A549 treated with RU486 at 1 μM for 4 hours (cell line): ENCODE measurements at places on chromosomes 5 and 9. TPM values are rescaled to one million over a fixed set of nuclear protein-coding genes. Genes with fewer than 3 reads are reported as not detected.

HAPLN1 gene
- not detected in 5 replicates for total RNA-seq

OTULINL gene
- 4.8 to 6.9 TPM (median 6.2 TPM) in 5 replicates for total RNA-seq

NCBP1 gene
- total RNA-seq = 18.6 to 28.9 TPM (median 25.5 TPM) in 5 replicates

MOCS2 gene
- 31.5 to 40.5 TPM (median 34.7 TPM) in 5 replicates for total RNA-seq

CSF2 gene
- 0.27 to 0.79 TPM (median 0.50 TPM) in 5 replicates for total RNA-seq

TTC16 gene
- not detected in 5 replicates for total RNA-seq

FAXDC2 gene
- total RNA-seq = 0.16 to 0.54 TPM (median 0.22 TPM) in 4 of 5 replicates, not detected in the other

CAMK2A gene
- total RNA-seq = 0.61 to 1.4 TPM (median 0.83 TPM) in 5 replicates

PTTG1 gene
- total RNA-seq = 204 to 310 TPM (median 215 TPM) in 5 replicates

ECM2 gene
- 0.07 to 0.26 TPM (median 0.21 TPM) in 5 replicates for total RNA-seq

PALM2AKAP2 gene
- 0.22 to 0.51 TPM (median 0.46 TPM) in 5 replicates for total RNA-seq

SIT1 gene
- not detected in 5 replicates for total RNA-seq

GM2A gene
- total RNA-seq = 16.3 to 18.9 TPM (median 17.0 TPM) in 5 replicates

ANGPTL2 gene
- 0.06 TPM in 1 of 5 replicates, not detected in the others for total RNA-seq

ZFAND5 gene
- total RNA-seq = 130 to 167 TPM (median 136 TPM) in 5 replicates

TAS2R1 gene
- total RNA-seq = not detected in 5 replicates

ABO gene
- total RNA-seq = not detected in 5 replicates

DMRTA1 gene
- 0.82 to 1.1 TPM (median 0.84 TPM) in 5 replicates for total RNA-seq

TRIP13 gene
- total RNA-seq = 60.8 to 66.9 TPM (median 66.4 TPM) in 5 replicates

ARHGAP26 gene
- total RNA-seq = 8.0 to 11.6 TPM (median 9.2 TPM) in 5 replicates

AGXT2 gene
- total RNA-seq = not detected in 5 replicates

ARL15 gene
- 2.0 to 6.3 TPM (median 5.0 TPM) in 5 replicates for total RNA-seq

MAP1B gene
- total RNA-seq = 25.5 to 57.1 TPM (median 43.2 TPM) in 5 replicates
